ENCODE measurements at places on chromosomes 4 and X.
A peak's percentile ranks its signal among the peaks of the same experiment; 100 is the strongest.

DNA sequence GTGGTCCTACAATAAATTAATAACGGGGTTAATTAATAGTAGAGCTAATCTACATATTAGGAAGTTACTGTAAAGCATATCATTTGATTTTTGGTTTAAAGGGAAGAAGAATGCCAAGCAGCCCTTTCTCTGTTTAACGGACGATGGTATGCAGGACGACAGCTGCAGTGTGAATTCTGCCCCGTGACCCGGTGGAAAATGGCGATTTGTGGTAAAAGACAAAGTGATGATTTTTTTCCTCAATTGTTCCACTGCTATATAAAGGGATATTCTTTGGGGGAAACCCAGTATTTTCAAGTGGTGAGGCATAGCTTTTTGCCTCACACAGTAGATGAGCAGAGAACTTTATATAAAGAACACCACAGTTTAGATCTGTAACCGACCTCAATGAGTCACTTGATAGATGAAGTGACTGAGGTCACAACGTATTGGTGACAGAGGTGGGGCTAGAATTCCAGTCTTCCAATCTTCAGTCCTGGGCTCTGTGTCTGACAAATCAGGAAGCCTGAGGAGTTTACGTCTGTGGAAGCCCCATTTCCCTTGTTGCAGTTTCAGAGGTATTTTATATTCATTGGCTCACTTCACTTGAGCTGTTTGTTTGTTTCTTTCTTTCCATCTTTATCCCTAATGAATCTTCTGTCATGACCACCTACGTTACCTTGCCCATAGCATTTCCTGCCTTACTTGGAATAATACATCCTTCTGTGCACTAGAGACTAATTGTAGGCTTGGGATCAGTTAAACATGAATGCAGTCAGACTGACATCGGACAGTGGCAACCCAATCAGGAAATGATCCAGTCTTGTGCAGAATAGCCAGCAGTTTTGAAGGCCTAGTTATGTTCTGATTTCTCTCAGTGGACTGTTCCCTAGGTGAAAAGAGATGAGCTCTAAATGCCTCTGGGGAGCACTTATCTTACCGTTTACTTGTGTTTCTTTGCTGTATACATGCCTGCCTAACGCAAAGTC lies 30.1 kb downstream of the ZRSR2 start:
- no peak for DNase-seq

GRCh38 chr4:108360754-108361445 lies 192.2 kb upstream of the LEF1 start:
- peak; percentile 93 for DNase-seq

DNA sequence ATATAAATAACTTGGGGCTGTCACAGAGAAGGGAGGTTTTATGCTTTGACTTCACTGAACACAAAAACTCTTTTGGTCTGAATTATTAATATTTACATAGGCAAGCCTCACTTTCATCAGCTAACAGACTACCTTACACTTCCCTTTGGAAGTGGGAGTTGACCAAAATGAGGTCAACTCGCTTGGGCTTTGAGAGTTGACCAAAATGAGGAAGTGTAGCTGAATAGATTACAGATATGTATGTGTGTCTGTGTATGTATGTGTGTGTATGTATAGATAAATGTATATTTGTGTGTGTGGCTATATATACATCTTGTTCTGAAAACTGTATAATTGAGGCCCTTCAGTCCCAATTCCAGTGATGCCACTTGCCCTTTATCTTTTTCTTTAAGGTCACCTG lies 113.3 kb upstream of the IL13RA1 start:
- no peak for DNase-seq

DNA sequence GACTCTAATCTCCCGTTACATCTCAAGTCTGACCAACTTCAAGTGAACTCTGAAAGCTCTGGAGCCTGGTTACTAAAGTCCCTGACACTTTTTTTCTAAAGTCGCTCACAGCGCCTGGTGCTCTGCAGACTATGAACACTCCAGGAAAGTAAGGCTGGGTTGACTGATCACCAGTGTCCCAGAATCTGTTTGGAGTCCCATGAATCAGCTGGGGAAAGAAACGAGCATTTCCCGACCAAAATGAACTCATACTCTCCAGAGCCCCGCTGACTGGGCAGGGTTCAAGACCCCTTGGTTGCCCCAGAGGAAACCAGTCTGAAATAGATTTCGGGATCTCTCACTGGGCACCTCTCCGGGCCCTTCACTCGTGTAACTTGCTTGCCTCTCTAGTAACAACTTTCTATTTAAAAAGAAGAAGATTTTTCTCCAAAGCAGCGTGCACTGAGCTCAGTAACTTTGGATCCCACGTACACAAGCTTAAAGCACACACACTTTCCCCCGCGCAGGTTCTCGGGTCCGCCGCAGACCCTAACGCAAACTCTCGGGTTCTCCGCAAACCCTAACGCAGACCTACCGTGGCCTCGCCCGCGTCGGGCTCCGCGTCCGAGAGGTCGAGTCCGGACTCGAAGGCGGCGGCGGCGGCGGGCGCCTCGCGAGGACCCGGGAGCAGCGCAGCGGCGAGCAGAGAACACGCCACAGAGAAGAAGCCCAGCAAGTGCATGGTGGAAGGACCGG lies 964 bp downstream of the VEGFC start:
- peak; percentile 68 for DNase-seq

GRCh38 chr4:145484225-145484846 lies 2.7 kb downstream of the SMAD1 start:
- DNase-seq, result no peak

- peak; percentile 60 for DNase-seq
These were observed 4.4 kb downstream of the RBPJ start for GRCh38 chr4:26325191-26325590.

GRCh38 chrX:130836447-130836846 lies 66.6 kb downstream of the ENOX2 start:
- no peak for DNase-seq

GRCh38 chrX:9862525-9862924 lies 76.3 kb downstream of the SHROOM2 start:
- DNase-seq, result no peak

DNA sequence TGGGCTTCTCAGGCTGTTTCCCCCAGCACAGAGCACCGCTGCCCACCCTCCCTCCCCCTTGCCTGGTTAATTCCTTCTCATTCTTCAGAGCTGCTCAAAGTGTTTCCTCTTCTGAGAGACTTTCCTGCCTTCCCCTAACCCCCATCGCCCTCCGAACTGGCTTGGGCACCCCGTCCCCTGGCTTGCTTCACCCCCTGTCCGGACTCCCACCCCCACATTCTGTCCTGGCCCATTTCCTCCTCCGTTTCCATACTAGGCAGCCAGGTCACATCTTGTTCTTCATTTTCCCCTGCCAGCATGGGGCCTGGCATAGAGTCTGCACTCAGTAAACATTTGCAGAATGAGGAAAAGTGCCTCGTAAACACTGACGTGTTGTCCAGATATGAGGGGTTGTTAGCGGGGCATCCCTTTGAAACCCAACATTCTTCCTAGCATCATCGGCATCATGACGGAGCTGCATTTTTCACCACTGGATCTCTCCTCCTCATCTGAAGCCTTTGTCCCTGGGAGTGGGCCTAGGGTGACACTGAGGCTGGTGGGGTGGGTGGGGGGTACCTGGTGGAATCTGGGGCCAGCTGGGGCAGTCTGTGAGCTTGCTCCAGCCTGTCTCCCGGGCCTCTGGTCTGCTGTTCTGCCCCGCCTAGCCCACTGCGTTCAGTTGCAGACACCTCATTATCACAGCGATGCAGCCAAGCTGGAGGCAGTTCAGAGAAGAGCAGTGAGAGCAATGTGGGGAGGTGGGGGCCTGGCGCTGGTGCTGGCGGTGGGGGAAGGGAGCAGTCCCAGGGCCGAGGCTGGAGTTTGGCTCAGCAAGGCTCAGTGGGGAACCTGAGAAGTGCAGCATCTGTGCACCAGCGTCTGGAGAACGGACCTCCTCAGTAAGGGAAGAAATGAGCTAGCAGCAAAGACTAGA lies 149.4 kb upstream of the PJA1 start:
- DNase-seq, result no peak

- no peak for DNase-seq
These were observed 148.4 kb upstream of the CLNK start for GRCh38 chr4:10832806-10833628.

- no peak for DNase-seq
These were observed 149.3 kb downstream of the DMD start for GRCh38 chrX:33062041-33062440.

DNA sequence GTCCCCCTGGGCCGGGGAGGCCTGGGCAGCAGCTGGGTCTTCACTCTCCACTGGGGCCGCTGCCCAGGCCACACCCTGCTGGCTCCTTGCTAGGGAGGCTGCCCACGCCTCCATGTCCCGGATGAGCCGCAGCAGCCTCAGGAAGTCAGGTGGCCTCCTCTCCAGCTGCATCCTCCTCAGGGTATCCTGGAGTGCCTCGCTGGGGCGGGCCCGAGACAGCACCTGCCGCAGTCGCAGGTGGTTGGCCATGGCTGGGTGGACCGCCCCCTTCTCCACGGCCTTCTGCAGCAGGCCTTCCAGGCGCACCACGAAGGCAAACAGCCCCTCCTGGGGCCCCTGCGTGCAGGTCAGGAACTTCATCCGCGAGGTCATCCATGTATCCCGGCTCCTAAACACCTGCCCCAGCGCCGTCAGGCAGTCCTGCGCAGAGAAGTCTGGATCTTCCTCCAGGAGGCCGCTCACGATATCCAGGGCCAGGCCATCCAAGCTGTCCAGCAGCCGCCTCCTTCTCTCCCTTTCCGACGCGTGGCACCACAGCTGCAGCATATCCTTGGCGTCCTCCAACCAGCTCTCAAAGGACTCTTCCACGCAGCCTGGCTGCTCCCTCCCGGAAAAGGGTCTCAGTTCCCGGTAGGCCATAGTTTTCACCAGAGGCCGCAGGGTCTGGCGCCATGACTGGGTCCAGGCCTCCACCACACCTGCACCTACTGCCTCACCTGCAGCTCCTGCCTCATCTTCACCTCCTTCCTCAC lies 2.1 kb downstream of the PNMA6F start:
- no peak for DNase-seq

GRCh38 chr4:991451-992296 lies 1.5 kb downstream of the SLC26A1 start:
- DNase-seq, result no peak

- no peak for DNase-seq
These were observed 53.7 kb downstream of the COQ2 start for GRCh38 chr4:83230928-83231327.

- no peak for DNase-seq
These were observed 84.2 kb downstream of the GRIA2 start for GRCh38 chr4:157304769-157305168.

DNA sequence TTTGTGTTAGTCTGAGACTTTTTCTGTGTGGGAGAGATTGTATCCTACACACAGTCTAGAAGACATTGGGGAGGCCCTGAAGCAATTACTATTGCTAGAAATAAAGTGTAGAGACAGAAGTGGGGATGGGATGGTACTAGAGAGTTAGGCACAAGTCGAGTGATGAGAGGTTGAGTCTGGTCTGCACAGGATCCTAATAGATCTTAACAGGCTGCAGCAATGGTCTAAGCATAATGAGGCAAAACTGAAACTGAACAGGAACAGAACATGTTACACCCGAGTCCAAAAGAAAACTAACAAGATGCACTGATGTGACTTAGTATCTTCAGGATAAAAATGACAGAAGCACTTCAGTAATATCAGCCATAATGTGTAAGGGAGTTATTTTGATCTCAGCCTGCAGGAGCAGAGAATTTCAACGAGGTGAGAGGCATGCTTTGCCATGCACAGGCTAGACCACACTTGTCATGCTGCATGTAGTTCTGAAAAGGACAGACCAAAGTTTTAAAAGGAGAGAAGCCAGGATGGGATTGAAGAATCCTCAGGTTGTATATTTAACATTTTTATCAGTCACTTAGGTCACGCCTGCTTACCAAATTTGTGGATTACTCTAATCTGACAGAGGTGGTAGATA lies 205.8 kb upstream of the BOD1L1 start:
- DNase-seq, result no peak

DNA sequence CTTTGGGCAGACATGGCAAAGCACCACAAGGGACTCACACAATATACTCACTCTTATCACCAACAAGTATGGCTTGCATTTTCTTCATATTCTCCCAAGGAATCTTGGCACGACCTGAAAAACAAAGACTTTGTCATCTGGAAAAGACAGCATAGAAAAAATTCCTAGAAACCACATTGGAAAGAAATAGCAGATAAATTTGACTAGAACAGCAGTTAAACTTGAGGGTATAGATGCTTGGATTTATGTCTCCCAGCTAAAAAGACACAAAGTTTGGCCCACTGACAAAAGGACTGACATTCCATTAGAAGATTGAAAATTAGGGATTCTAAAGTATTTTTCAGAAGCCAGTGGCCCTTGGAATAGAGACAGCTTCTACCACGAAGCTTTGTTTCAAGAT lies 6.9 kb upstream of the VEGFC start:
- DNase-seq, result peak; percentile 61

- DNase-seq, result peak; percentile 72
These were observed 18.0 kb upstream of the CYP2U1 start for GRCh38 chr4:107913283-107913899.

- DNase-seq, result peak; percentile 90
These were observed 63.5 kb downstream of the ENOPH1 start for GRCh38 chr4:82493721-82494425.
